ENCODE measurements at places on chromosomes 12 and 14. TPM values are rescaled to one million over a fixed set of nuclear protein-coding genes. Genes with fewer than 3 reads are reported as not detected.

DNA sequence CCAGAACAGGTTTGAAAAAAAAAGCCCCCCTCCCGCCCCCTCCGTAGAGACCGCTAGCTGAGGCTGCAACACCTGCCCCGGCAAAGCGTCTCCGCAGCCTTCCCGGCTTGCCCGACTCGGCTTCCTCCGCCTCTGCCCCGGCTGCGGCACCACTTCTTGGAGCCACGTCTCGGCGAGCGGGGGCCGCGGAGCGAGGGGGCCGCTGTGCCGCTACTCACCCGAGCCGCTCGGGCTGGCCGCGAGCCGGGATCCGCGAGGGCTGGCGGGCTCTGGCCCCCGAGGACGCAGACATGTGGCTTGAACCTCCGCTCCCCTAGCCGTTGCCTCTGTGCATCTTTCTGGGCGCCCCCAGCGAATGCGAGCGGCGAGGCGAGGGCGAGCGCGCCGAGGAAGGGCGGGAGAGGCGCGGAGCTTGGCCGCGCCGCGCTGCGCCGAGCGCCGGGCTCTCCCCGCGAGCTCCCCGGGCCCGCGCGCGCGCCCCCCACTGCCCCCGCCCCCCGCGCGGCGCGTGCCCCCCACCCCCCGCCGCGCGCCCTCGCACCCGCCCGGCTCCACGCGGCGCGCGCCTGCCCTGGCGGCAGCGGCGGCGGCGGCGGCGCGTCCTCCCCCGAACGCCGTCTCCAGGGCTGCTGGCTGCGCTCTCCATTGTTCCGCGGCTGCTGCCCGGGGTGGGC lies 249.5 kb downstream of the APAF1 start:
- H3K4me1 ChIP-seq: peaks cover 19% of the 10 kb centered on the region
- peaks cover 20% of the 10 kb centered on the region for H3K27me3 ChIP-seq
- H3K4me3 ChIP-seq: no peak overlapping the region
- peak; percentile 33 for DNase-seq
- no peak overlapping the region for H3K27ac ChIP-seq

DNA sequence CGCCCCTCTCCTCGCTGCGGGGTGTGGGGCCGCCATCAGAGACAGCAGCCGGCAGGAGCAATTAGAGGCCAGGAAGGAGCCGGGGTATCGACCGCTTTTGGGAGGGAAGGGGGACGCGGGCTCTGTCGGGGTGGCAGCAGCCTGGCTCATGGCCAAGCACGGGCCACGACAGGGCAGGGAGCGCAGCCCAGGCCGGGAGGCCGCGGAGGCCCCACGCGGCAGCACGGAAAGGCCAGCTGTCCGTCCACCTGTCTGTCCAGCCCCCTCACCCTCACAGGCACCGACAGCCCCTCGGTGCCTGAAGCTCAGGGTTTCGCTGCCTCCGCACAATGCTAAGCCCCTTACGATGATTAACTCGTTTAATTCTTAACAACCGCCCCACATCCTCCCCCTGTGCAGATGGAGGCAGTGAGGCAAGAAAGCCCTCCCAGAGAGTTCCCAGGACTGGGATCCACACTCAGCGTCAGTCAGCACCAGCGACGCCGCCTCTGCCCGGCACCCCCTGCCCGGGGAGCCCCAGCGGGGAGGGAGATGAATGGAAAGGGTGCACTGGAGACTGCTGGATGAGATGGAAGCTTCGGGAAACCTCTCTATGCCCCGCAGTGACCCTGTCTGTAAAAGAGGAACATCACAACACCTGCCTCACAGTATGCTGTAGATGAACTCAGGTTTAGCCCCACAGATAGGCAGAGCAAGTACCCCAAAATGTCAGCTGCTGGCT lies 23.7 kb downstream of the NCOR2 start:
- no peak for DNase-seq
- no peaks in the 10 kb centered on the region for H3K36me3 ChIP-seq
- H3K4me3 ChIP-seq: no peak overlapping the region
- peaks cover 9% of the 10 kb centered on the region for H3K27me3 ChIP-seq
- H3K4me1 ChIP-seq: peaks cover 9% of the 10 kb centered on the region
- peak overlapping the region; percentile 48 for H3K27ac ChIP-seq

The DPPA3 gene
- total RNA-seq: 0.26 TPM

The FOXM1 gene
- 24.3 TPM for total RNA-seq

GRCh38 chr12:19312637-19313036 lies 126.7 kb upstream of the AEBP2 start:
- H3K27ac ChIP-seq: no peak overlapping the region
- no peak for DNase-seq
- peaks cover 1% of the 10 kb centered on the region for H3K27me3 ChIP-seq
- no peaks in the 10 kb centered on the region for H3K36me3 ChIP-seq

- no peak overlapping the region for H3K4me3 ChIP-seq
- peak overlapping the region; percentile 40 for H3K27ac ChIP-seq
- H3K4me1 ChIP-seq: peaks cover 45% of the 10 kb centered on the region
- no peak for DNase-seq
- H3K36me3 ChIP-seq: no peaks in the 10 kb centered on the region
Observed at GRCh38 chr12:114409852-114410600, 4.1 kb upstream of the TBX5 start.

The LAG3 gene
- total RNA-seq: 7.6 TPM

The DEPDC4 gene
- total RNA-seq: 0.82 TPM

DNA sequence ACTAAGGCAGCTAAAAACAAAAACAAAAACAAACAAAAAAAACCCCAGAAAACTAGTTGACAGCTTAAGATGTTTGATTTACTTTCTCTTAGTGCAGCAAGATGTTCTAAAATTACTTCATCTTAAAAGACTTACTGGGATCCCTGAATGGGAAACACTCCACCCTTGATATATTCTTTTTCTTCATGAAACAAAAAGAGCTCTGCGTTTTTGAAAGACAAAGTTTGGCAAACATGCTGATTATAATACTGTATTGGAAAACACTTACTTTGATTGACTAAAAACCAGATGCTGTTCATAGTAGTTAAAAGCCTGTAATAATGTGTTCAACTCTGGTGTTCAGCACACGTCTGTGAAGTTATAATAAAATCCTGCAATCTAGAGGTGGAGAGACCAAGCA lies 136.8 kb downstream of the SRGAP1 start:
- no peak overlapping the region for H3K27ac ChIP-seq
- no peak for DNase-seq
- H3K36me3 ChIP-seq: peaks cover 4% of the 10 kb centered on the region
- H3K4me1 ChIP-seq: peaks cover 16% of the 10 kb centered on the region
- H3K4me3 ChIP-seq: no peak overlapping the region

GRCh38 chr14:55340482-55340881 lies 69.3 kb downstream of the FBXO34 start:
- H3K27ac ChIP-seq: no peak overlapping the region
- H3K27me3 ChIP-seq: no peaks in the 10 kb centered on the region
- no peak for DNase-seq

DNA sequence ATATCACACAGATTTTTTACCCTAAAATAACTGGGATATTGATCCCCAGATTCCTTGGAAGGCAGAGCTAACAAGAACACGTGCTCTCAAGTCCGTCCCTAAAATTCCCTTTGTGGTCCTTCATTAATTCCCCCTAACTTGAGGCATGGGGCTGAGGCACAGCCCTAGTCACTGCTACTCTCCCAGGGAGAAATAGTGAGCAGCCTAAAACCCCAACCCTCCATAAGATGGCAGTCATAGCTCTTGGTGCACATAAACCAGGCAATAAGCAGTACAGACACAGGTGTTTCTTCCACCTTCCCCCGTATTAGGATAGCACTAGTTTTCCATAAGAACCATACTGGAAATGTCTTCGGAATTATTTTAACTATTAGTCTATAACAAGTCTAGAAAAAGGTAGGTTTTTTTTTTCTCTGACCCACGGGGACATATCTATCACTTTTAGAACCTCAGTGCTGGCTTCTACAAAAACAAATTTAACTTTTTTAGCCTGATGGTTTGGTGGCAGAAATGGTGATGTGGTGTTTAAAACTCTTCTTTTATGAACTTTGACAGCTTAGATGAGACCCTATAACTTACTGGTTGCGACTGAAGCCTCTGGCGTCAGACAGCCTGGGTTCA lies 3.1 kb upstream of the ARHGEF40 start:
- no peak overlapping the region for H3K27ac ChIP-seq
- peaks cover 20% of the 10 kb centered on the region for H3K4me1 ChIP-seq
- no peaks in the 10 kb centered on the region for H3K36me3 ChIP-seq
- no peak for DNase-seq

The NANOG gene
- 4.5 TPM for total RNA-seq

The BTG1 gene
- 79.8 TPM for total RNA-seq

- no peak overlapping the region for H3K4me3 ChIP-seq
- no peaks in the 10 kb centered on the region for H3K36me3 ChIP-seq
- H3K4me1 ChIP-seq: peaks cover 9% of the 10 kb centered on the region
- DNase-seq: no peak
Observed at GRCh38 chr14:76998910-76999309, 29.6 kb downstream of the IRF2BPL start.

The SLC39A2 gene
- not detected for total RNA-seq

DNA sequence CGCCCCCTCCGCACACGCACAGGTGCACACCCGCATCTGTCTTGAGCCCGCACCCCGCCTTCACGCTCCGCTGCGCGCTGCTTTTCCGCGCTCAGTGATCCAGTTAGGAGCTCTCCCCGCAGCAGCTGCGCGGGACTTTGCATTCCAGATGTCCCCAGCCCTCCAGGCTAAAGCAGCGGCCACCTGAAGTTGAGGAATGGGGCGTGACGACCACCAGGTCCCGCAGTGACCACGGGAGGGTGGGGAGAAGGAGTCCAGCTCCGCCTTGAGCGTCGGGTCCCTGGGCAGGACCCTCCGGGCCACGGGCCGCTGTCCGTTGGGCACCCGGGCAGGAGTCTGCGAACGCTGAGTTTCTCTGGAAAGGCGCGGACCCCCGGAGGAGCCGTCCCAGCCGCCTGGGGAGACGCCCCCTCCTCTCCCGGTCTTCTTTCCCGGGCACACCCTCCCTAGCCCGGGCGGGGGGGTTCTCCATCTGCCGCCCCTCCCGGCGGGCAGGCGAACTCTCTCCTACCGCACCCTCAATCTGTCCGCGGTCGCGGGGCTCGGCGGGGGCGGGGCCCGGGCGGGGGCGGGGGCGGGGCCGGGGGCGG lies 334 bp upstream of the TMEM132C start:
- H3K27me3 ChIP-seq: peaks cover 4% of the 10 kb centered on the region
- no peak overlapping the region for H3K4me3 ChIP-seq
- no peak overlapping the region for H3K27ac ChIP-seq
- DNase-seq: no peak

DNA sequence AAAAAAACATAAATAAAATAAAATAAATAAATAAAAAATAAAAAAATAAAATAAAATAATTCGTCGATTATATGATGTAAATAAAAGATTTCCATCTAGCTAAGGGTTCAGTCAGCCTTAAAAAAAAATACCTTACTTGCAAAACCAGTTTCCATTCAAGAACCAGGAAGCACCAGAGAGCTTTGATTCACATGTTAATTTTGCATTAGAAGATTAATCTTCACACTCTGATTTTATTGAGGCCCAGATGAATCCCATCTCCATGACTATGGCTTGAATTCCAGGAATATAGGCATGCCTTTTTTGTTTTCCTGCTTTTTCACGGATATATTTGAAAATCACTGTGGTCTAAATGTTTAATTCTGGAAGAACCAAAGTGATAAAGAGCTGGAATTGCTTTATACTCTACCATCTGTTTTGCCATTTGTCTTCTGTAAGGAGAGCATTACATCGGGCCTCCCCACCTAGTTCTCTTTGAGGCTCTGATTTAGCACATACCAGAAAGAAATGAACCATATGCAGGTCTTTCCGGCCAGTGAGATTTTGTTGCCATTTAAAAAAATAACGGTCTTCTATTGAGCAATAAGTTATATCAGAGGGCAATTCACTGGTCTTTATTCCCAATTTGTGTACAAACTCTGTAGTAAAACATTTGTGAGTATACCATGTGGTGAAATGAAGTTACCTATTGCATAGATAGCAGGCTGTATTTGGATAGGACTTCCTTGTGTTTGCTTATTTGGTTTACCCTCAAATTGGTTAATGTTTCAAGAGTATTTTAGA lies 175.5 kb downstream of the AEBP2 start:
- no peak overlapping the region for H3K27ac ChIP-seq
- DNase-seq: no peak
- H3K4me3 ChIP-seq: no peak overlapping the region
- H3K36me3 ChIP-seq: peaks cover 6% of the 10 kb centered on the region

GRCh38 chr12:17640615-17641014 lies 449.4 kb downstream of the RERGL start:
- H3K4me3 ChIP-seq: no peak overlapping the region
- no peak overlapping the region for H3K27ac ChIP-seq
- H3K4me1 ChIP-seq: no peaks in the 10 kb centered on the region
- no peaks in the 10 kb centered on the region for H3K36me3 ChIP-seq
- DNase-seq: no peak

The SCFD1 gene
- total RNA-seq: 38.7 TPM

- DNase-seq: no peak
- no peaks in the 10 kb centered on the region for H3K27me3 ChIP-seq
- H3K4me3 ChIP-seq: peak overlapping the region; percentile 85
Observed at GRCh38 chr14:70947739-70948138, 40.5 kb downstream of the PCNX1 start.

- DNase-seq: no peak
- peaks cover 4% of the 10 kb centered on the region for H3K36me3 ChIP-seq
- no peaks in the 10 kb centered on the region for H3K27me3 ChIP-seq
- peaks cover 6% of the 10 kb centered on the region for H3K4me1 ChIP-seq
- no peak overlapping the region for H3K27ac ChIP-seq
Observed at GRCh38 chr14:56324856-56325699, 206.9 kb downstream of the PELI2 start.

GRCh38 chr14:93965287-93965821 lies 11.0 kb downstream of the ASB2 start:
- no peak overlapping the region for H3K27ac ChIP-seq
- no peak for DNase-seq
- no peak overlapping the region for H3K4me3 ChIP-seq
- peaks cover 7% of the 10 kb centered on the region for H3K27me3 ChIP-seq

- H3K36me3 ChIP-seq: no peaks in the 10 kb centered on the region
- H3K27ac ChIP-seq: no peak overlapping the region
- no peaks in the 10 kb centered on the region for H3K27me3 ChIP-seq
Observed at GRCh38 chr14:51082349-51082748, 12.6 kb downstream of the TRIM9 start.

The RILPL1 gene
- 19.8 TPM for total RNA-seq

The RNASE3 gene
- total RNA-seq: not detected

DNA sequence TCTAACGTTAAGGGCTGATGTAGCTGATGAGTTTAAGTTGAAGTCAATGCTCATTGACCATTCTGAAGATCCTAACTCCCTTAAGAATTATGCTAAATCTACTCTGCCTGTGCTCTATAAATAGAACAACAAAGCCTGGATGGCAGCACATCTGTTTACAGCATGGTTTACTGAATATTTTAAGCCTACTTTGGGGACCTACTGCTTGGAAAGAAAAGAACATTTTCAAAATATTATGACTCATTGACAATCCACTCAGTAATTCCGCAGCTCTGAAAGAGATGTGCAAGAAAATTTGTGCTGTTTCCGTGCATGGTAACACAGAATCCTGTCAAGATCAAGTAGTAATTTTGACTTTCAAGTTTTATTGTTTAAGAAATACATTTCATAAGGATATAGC lies 35.0 kb upstream of the NAV3 start:
- no peak overlapping the region for H3K27ac ChIP-seq
- H3K36me3 ChIP-seq: no peaks in the 10 kb centered on the region
- no peak for DNase-seq

- no peak for DNase-seq
- H3K27me3 ChIP-seq: peaks cover 3% of the 10 kb centered on the region
- no peak overlapping the region for H3K4me3 ChIP-seq
- H3K4me1 ChIP-seq: no peaks in the 10 kb centered on the region
Observed at GRCh38 chr12:7142809-7143465, 12.8 kb downstream of the CLSTN3 start.

The RFX4 gene
- total RNA-seq: not detected
